Dermis blood vessel endothelial cell (primary cell): ENCODE measurements at places on chromosomes 11 and 22.

DNA sequence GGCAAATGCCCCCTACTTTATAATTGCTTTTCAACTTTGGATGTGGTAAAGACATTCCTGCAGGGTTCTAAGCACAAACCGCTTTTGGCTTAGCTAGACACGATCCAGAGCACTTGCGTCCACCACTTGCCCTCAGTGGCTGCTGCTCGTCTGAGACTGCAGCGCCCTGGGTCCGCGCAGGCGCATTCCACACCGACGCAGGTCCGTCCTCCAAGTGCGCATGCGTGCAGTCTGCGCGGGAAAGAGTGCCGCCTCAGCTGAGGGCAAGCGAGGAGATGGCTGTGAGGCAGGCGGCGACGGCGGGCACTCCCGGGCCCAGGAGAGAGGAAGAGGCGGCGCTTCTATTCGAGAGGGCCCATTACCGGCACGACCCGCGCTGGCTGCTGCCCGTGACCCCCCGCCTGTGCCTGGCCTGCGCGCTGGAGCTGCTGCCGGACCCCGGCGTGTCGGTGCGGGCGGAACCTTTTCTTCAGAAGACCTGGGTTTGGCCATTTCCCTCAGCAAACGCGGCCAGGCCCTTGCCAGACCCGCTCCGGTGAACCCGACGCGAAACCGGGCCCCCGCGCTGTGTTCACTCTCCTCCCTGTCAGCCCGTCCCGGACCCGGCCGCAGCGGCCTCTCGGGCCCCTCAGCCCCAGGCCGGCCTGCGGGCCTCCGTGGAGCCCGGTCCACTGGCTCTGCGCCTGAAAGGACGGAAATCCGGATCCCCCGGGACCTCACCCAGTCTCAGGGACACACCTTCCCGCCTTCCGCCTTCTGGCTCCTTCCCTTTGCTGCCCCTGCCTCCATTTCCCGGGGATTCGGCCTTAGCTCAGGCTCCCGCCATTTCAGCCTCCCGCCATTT is at the start of gene MEI1:
Gene MEI1 (plus strand): TSS at position 240 of the 844 bp plus-strand sequence. CDS start 36 bp downstream, at position 276.
- DNase-seq, result peak; percentile 86

GRCh38 chr11:76026281-76026680 is 180.0 kb downstream of the WNT11 start:
- DNase-seq, result no peak

DNA sequence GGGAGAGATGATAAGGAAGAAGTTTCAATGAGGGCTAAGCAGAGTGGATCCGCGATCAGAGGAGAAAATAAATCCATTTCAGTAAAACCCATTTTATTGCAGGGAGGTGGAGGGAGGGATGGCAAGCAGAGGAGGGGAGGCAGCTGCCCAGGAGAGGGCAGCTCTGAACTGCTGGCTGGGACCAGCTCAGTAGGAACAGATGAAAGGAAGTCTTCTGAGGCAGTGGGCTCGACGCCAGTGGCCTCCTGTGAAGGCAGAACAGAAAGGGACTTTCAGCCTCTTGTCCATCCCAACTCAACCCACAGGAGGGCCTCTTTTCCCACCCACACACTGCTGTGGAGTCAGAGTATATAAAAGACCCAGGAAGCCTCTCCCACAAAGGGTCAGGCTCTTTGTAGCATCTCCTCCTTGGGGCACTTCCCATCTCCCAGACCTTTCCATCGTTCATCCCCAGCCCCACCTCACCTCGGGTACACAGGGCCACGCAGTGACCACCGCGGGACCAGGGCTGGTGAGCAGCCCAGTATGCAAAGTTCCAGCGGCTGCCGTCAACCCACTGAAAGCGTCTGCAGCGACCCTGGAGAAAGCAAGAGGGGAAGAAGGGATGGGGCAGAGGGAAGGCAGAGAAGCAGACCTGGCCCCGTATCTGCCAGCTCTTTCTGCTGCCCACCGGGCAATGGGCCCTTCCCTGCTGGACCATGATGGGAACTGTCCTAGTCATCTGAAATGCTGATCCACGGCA is 3.0 kb downstream of the PRG2 start:
- DNase-seq, result peak; percentile 63

DNA sequence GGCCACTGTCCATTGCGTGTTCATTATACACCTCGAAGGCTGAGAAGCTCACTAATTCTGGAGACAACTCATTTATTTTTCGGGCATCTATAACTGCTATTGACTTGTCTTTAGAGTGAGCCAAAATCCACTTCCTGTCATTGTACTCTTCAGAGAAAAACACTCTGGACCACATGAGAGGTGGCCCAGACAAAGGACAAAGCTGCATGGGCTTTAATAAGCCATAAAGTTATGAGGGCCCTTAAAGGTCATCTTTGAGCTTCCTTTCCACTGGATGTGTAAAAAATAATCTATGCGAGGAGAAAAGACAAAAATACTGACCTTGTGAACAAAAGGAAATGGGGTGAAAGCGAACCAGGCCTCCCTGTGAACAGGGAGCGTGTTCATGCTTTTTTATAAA is 63.5 kb upstream of the ZC3H12C start:
- peak; percentile 71 for DNase-seq

DNA sequence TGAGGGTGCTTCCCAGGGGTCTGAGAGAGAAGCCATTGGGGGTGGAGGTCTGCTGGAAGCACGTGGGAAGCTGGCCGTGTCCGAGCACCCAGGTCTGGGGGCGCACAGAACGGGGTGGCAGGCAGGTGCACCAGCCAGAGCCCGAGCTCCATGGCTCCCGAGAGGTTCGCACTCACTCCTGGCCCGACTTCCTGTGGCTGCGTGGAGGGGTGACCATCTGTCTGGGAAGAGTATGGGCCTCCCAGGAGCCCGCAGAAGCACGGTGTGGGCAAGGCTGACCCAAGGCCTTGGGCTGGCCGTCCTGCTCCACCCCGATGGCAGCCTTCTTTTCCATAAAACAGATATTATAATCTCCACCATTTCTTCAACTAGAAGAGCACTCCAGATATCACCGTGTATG is 256.0 kb upstream of the B3GAT1 start:
- DNase-seq, result no peak

DNA sequence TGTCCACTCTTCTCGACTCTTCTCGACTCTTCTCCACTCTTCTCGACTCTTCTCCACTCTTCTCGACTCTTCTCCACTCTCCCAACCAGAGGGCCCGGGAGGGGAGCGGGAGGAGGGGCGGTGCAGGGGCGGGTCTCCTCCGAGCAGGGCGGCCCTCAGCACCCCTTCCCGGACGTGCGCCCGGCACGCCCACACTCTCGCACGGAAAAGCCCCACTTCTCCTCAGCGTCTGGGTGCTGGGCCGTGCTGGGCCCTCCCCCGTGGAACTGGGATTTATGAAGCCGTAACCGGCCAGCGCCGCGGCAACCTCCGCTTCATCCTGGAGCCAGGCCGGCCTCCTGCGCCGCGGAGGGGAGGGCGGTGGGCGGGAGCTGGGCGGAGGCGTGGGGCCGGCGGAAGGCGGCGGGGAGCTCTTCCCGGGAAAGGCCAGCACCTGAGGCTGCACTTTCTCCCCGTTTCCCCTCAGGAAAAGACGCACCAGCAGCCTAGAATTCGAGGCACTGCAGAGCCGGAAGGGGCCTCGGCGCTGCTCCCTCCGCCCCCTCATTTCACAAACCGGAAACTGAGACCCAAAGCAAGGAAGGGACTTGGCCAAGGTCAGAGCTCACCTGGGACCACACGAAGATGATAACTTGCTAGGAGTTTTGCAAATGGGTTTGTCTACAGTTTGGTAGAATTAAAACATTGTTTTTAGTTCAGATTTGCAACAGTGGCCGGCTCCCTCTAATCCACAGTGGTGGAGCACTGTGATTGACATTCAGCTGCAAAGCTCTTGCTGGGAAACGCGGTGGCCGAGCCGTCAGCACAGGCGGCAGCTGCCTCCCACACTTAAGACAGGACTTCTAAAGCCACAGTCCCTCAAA is 31.6 kb upstream of the JAM3 start:
- DNase-seq, result peak; percentile 57

- no peak for DNase-seq
Measured at GRCh38 chr22:33575041-33575440, 345.2 kb downstream of the LARGE1 start.

GRCh38 chr11:59218893-59219292 is 6.2 kb upstream of the MPEG1 start:
- DNase-seq, result no peak

DNA sequence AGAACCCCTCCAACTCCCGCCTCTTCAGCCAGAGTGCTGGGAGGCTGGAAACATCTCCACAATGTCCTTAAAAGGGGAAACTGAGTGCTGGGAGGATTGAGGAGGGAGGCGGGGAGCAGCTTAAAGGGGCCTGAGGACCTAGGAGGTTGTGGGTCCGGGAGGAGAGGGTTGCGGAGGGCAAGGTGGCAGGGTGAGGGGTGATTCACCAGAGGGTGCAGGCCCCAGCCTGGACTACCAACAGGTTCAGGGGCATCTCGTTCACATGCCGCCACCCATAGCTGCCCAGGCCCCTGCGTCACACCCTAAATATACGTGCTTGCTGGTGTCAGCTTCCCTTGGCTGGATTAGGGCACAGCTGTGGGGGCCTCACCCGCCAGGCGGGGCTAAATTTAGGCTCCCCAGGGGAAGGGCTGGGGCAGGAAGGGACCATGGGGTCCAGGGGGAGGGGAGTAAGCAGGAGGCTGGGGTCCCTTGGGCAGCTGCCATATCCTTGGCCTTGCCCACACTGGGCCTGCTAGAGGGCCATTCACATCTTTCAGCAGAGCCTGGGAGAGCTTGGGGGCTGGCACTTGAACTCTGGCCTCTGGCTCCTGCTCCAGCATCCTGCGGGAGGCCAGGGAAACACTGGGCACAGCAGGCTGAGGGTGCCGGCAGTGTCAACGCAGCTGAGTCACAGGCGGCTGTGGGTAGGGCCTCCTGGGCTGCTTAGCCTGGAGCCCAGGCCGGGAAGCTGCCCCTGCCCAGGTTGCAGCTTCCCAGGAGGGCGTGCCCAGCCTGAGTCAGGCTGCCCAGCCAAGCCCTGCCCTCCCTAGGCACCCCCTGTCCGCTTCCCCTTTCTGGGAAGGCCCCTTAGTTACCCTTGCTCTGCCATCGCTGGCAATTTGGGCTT is 1.3 kb downstream of the EHBP1L1 start:
- peak; percentile 64 for DNase-seq

DNA sequence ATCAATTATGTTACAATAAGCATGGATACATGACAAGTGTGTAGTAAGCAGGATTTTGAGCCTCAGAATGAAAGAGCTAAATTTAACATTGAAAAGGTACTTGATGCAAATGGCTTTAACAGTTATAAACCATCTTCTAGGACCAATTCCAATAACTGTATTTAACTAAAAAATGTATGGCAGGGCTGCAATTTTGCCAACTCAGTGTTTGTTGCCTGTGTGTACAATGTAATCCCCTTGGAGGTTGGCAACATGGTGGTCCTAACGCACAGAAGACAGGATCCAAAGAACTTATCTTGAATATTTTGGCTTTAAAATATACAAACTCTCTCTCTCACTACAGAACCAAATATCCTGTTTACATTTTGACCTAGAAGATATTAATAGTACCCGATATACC is 2314.1 kb downstream of the LRRC4C start:
- DNase-seq, result no peak

GRCh38 chr11:33027846-33028536 is 11.4 kb upstream of the TCP11L1 start:
- DNase-seq, result no peak

DNA sequence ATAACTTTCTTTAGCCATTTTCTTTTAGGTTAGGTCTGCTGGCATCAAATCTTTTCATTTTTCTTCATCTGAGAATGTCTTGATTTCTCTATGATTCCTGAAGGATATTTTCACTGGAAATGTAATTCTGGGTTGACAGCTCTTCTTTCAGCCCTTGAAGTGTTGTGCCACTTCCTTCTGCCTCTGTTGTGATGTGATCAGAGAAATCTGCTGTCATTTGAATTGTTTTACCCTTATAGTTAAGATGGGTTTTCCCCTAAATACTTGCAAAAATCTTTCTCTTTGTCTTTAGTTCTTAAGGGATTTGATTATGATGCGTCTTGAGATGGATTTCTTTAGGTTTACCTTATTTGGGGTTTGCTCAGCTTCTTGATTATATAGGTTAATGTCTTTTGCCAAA is 23.0 kb downstream of the USP47 start:
- DNase-seq, result no peak

DNA sequence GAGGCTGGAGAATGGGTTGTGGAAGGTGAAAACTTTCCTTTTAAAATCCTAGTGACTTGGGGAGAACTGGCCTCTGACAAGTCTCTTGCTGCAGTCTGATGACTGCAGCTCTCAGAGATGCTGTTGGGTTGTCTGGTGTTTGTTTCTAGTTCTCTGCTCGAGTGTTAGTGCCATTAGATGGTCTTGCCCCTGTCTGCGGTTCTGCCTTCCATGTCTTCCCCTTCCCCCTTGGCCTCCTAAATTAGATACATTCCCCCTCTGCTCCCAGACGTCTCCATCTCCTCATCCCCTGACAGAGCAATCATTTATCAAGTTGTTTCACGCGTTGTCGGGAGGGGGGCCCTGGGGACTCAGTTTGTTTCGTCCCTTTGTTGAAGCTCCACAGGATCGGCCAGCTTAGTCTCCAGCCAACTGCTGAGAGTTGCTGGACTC is 67.7 kb downstream of the CECR2 start:
- DNase-seq, result no peak

GRCh38 chr11:108754901-108755625 is 90.2 kb downstream of the DDX10 start:
- DNase-seq, result peak; percentile 34

GRCh38 chr11:72069200-72069599 is 11.1 kb downstream of the NUMA1 start:
- DNase-seq, result no peak

GRCh38 chr11:100296051-100296679 is 390.9 kb upstream of the ARHGAP42 start:
- DNase-seq, result no peak

DNA sequence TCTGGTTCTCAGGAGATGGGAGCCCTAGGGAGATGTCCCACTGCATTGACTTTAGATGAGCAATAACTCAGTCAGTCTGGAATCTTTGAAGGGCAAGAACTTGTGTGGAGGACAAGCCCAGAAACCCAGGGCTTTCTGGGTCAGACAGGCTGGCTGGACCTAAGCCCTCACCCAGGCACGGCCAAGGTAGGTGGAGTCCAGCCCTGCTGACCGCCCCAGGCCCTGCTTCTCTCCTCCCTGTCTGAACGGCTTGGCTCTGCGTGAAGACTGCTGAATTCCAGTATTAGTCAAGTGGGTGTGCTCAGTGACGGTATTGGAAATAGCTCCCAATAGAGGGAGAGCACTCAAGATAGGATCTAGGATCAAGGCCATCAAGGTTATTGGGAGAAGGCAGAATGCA is 6.1 kb downstream of the CXCR5 start:
- DNase-seq, result no peak

DNA sequence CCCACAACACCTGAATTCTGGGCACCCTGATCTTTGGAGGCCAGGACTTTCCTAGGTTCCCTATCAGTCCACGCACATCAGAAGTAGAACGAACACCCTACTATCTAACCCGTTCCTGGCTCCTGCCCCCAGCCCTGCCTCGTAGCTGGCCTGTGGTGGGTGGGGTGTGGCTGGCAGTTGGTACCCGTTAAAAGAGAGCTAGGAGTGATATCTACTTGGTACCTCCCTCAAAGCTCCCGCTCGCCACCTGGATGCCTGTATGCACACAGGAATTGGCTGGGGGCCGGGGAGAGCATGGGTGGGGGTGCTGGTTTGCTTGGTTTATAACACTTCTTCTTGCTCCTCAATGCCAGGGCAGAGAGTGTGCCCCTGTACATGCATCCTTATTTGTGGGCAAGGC is 14.0 kb upstream of the NECTIN1 start:
- DNase-seq, result no peak
